ENCODE measurements at places on chromosomes 2 and 18. TPM values are rescaled to one million over a fixed set of nuclear protein-coding genes. Genes with fewer than 3 reads are reported as not detected.

- no peak for DNase-seq
Measured at GRCh38 chr2:30947686-30948085, 140.4 kb upstream of the CAPN13 start.

DNA sequence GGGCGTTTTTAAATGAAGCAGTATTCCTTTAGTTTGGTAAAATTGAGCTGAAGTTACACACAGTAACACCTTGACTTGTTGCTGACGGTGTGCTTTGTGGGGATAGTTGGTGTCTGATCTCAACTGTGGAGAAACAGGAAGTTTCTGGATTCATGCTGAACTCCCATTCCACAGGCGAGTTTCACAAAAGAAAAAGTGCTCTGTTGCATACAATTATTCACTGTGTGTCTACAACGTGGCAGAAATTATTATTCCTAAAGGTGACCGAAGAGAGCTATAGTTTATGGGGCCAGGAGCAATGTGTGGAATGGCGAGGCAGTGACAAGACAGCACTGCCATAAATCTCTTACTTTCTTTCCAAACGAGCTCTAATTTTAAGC is 463 bp upstream of the CABYR start:
- DNase-seq, result no peak

- no peak for DNase-seq
Measured at GRCh38 chr18:75227535-75228296, 17.1 kb downstream of the TSHZ1 start.

DNA sequence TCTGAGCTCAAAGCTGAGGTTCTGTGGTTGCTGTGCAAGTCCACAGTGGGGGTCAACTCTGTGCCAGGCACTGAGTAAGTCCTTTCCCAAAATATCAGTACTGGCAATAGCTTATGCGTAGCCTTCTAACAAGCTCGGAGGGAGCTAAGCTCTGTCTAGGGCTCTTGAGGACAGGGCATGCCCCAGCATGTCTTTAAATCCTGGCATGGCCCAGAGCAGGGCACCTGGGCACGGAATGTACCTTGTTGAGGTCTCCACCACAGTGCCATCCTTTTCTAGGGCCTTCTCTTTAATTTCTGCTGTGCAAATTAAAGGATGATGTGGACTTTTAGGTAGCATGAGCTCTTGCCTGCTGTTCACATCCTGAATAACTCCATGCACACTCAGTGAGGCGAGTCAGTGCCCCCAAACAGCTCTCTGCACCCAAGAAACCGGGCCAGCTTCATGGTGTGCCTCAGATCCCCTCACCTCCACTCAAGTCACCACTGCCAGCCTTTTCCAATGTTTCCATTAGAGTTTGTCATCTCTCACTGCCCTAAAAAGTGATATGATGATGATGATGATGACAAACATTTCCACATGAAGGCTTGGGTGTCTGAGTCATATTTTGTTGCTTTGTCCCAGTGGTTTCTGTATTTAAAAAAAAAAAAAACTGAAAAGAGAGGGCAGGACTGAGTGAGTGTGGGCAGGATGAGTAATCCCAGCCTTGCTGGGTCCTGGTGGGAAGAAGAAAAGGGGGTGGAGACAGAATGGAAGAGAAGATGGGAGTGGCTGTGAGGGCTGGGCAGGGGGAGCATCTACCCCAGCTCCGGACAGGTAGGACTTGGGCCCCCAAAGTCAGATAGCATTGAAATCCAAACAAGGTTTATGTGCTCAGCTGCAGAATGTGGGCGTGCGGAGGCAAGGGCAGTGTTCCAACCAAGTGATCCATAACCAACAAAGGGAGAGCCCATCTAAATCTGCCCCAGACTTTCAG is 78.9 kb downstream of the ZBTB7C start:
- DNase-seq, result no peak

Gene FBXO36
- 3.2 TPM for total RNA-seq

Gene HTRA2
- total RNA-seq, result 25.1 TPM

Gene CENPA
- 6.1 TPM for total RNA-seq

Gene SLC30A3
- total RNA-seq, result 0.53 TPM

Gene CPO
- 0.53 TPM for total RNA-seq

All from urinary bladder (tissue), 4 donors.